ENCODE measurements at places on chromosomes 12 and 14. TPM values are rescaled to one million over a fixed set of nuclear protein-coding genes. Genes with fewer than 3 reads are reported as not detected.

Gene NGB
- total RNA-seq: not detected

Gene PLEKHA5
- 4.8 TPM for total RNA-seq

Gene TULP3
- total RNA-seq: 22.4 TPM

Gene PLCZ1
- total RNA-seq: not detected

Gene MANSC4
- not detected for total RNA-seq

Gene CD27
- total RNA-seq: not detected

Gene PA2G4
- 202 TPM for total RNA-seq

Gene CARMIL3
- 0.05 TPM for total RNA-seq

Gene MIP
- total RNA-seq: not detected

Gene TDG
- total RNA-seq: 27.9 TPM

Gene NOXRED1
- total RNA-seq: not detected

Gene ALKBH1
- 11.7 TPM for total RNA-seq

Gene TAS2R46
- total RNA-seq: 0.73 TPM

Gene CLECL1
- not detected for total RNA-seq

Gene RNASE9
- not detected for total RNA-seq

Gene NEDD1
- 30.1 TPM for total RNA-seq

Gene TMEM253
- total RNA-seq: not detected

Gene TMX1
- total RNA-seq: 49.4 TPM

Gene MYH6
- 0.05 TPM for total RNA-seq

Gene ESRRB
- not detected for total RNA-seq

Gene FGF23
- not detected for total RNA-seq

Gene REC8
- 16.6 TPM for total RNA-seq

Gene MAP1LC3B2
- total RNA-seq: 0.44 TPM

Gene SYT10
- not detected for total RNA-seq

Gene NOS1
- not detected for total RNA-seq

Gene RNASE3
- not detected for total RNA-seq

Gene FAM90A1
- not detected for total RNA-seq

Gene SYT1
- 6.2 TPM for total RNA-seq

Gene LYZ
- total RNA-seq: not detected

Gene METTL25
- 6.9 TPM for total RNA-seq

Gene BEST3
- total RNA-seq: not detected

Gene CPM
- total RNA-seq: 4.3 TPM

Gene NCOR2
- 57.0 TPM for total RNA-seq

Gene TC2N
- 1.0 TPM for total RNA-seq

Gene NEUROD4
- total RNA-seq: not detected

Gene FRS2
- 13.9 TPM for total RNA-seq

Gene ZNF10
- 2.3 TPM for total RNA-seq

Gene FBXW8
- 9.7 TPM for total RNA-seq

Gene APOF
- not detected for total RNA-seq

Gene DNAJC22
- total RNA-seq: 0.98 TPM

Gene DPPA3
- not detected for total RNA-seq

Gene OTUB2
- total RNA-seq: 2.6 TPM

Gene BRF1
- total RNA-seq: 28.6 TPM

Gene KCNH3
- not detected for total RNA-seq

Gene RNF212B
- total RNA-seq: not detected
